ENCODE measurements at places on chromosomes 6 and 20. TPM values are rescaled to one million over a fixed set of nuclear protein-coding genes. Genes with fewer than 3 reads are reported as not detected.

- no peaks in the 10 kb centered on the region for H3K27me3 ChIP-seq
- no peak overlapping the region for H3K4me3 ChIP-seq
- H3K36me3 ChIP-seq = peaks cover 10% of the 10 kb centered on the region
- no peak for DNase-seq
- H3K4me1 ChIP-seq = no peaks in the 10 kb centered on the region
Measured at GRCh38 chr6:17492350-17492749, 99.0 kb downstream of the CAP2 start.

GRCh38 chr6:36120539-36120938 lies 9.8 kb upstream of the MAPK13 start:
- peak overlapping the region; percentile 55 for H3K27ac ChIP-seq
- no peak overlapping the region for H3K4me3 ChIP-seq
- H3K36me3 ChIP-seq = peaks cover 22% of the 10 kb centered on the region

- H3K36me3 ChIP-seq = peaks cover 4% of the 10 kb centered on the region
- no peak overlapping the region for H3K4me3 ChIP-seq
Measured at GRCh38 chr6:16216501-16217155, 21.8 kb upstream of the GMPR start.

GRCh38 chr6:84651583-84651982 lies 112.8 kb downstream of the TBX18 start:
- no peak overlapping the region for H3K4me3 ChIP-seq
- H3K36me3 ChIP-seq = no peaks in the 10 kb centered on the region
- peak overlapping the region; percentile 8 for H3K27ac ChIP-seq
- H3K4me1 ChIP-seq = peaks cover 35% of the 10 kb centered on the region
- no peak for DNase-seq
- no peaks in the 10 kb centered on the region for H3K27me3 ChIP-seq

- H3K36me3 ChIP-seq = no peaks in the 10 kb centered on the region
- H3K27me3 ChIP-seq = peaks cover 29% of the 10 kb centered on the region
- peaks cover 18% of the 10 kb centered on the region for H3K4me1 ChIP-seq
Measured at GRCh38 chr20:51313358-51313827, 229.1 kb downstream of the NFATC2 start.

DNA sequence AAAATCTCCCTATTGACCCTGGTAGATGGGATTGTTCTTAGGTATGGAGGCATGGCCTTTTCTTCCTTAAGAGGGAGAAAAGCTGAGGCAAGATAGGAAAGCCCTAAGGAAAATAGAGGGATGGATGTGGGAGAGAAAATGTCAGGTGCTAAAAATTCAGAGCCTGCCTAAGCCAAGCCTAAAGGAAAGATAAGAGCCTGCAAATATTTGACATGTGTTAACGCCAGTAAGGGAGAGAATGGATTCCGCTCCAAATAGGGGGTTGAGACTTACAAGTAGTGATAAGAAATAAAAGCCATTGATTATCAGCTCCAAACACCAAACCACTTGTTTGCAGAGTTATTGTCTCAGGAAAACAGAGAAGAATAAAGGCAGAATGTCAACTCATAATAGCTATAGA lies 533.6 kb downstream of the PTPRT start:
- H3K36me3 ChIP-seq = no peaks in the 10 kb centered on the region
- H3K4me3 ChIP-seq = no peak overlapping the region
- no peak overlapping the region for H3K27ac ChIP-seq
- no peaks in the 10 kb centered on the region for H3K4me1 ChIP-seq
- peaks cover 22% of the 10 kb centered on the region for H3K27me3 ChIP-seq
- DNase-seq = no peak

- no peak for DNase-seq
- no peaks in the 10 kb centered on the region for H3K27me3 ChIP-seq
- no peak overlapping the region for H3K4me3 ChIP-seq
- no peaks in the 10 kb centered on the region for H3K36me3 ChIP-seq
Measured at GRCh38 chr6:157541618-157542413, 160.8 kb downstream of the ZDHHC14 start.

DNA sequence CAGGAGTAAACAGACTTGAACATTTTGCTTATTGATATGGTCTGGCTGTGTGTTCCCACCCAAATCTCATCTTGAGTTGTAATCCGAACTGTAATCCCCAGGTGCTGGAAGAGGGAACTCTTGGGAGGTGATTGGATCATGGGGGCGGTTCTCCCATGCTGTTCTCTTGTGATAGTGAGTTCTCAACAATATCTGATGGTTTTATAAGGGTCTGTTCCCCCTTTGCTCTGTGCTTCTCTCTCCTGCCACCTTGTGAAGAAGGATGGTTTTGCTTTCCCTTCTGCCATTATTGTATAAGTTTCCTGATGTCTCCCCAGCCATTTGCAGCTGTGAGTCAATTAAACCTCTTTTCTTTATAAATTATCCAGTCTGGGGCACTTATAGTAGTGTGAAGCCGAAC lies 40.0 kb downstream of the MYLIP start:
- no peaks in the 10 kb centered on the region for H3K36me3 ChIP-seq
- H3K4me1 ChIP-seq = no peaks in the 10 kb centered on the region
- no peak overlapping the region for H3K4me3 ChIP-seq

DNA sequence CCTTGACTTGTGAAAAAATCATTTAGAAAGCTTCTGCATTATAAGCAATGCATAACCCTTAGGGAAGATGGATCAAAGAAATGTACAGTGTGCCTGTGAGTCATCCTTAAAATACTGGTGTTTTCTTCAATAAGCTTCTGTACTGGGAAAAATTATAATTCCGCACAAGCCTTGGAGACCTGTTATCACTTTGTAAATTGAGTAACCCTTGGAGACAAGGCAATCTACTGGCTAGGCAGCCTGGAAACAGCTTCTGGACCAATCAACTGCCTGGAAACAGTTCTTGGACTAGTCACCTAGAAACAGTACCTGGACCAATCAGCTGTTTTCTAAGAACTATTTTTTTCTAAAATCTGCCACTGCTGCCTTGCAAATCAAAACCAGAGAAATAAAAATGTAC lies 25.8 kb upstream of the RNGTT start:
- H3K4me3 ChIP-seq = no peak overlapping the region
- no peak for DNase-seq

GRCh38 chr6:79246891-79247290 lies 12.4 kb upstream of the HMGN3 start:
- no peaks in the 10 kb centered on the region for H3K27me3 ChIP-seq
- no peak for DNase-seq
- no peaks in the 10 kb centered on the region for H3K4me1 ChIP-seq

DNA sequence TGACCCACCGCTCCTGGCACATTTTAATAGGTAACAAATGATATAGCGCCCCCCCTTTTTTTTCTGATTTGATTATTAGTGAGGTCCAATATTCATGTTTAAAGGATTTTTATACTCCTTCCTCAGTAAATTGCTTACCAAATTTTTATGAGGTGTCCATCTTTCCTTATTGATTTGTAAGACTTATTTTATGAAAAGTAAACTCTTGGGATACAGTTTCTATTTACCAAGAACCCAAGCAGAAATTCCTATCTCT lies 25.1 kb downstream of the TRIM27 start:
- peaks cover 78% of the 10 kb centered on the region for H3K36me3 ChIP-seq
- DNase-seq = no peak
- peak overlapping the region; percentile 65 for H3K4me3 ChIP-seq
- H3K27me3 ChIP-seq = no peaks in the 10 kb centered on the region
- H3K4me1 ChIP-seq = no peaks in the 10 kb centered on the region
- peak overlapping the region; percentile 47 for H3K27ac ChIP-seq

DNA sequence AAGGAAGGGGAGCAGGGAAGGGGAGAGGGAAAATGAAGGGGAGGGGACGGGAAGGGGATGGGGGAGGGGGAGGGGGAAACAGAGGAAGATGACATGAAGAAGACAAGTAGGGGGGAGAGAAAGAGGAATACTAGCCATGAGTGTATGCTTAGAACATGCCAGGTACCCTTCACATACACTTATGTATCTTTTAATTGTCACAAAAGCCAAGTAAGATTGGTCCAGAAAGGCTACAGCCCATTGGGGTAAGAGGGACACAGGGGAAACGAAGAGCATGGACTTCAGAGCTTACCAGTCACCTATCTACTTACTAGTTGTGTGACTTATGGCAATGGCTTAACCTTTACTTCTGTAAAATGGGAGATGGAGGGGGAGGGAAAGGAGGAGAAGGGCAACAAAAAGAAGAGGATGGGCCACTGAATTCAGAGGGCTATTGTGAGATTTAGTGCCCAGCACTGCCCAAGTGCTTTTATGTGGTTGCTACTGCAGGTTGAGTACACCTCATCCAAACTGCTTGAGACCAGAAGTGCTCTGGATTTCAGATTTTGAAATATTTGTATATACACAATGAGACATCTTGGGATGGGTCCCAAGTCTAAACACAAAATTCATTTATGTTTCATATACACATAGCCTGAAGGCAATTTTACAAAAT lies 90.3 kb downstream of the ARHGAP18 start:
- DNase-seq = no peak
- no peak overlapping the region for H3K4me3 ChIP-seq
- H3K27me3 ChIP-seq = no peaks in the 10 kb centered on the region
- H3K36me3 ChIP-seq = peaks cover 46% of the 10 kb centered on the region
- H3K27ac ChIP-seq = no peak overlapping the region

- H3K27me3 ChIP-seq = no peaks in the 10 kb centered on the region
- DNase-seq = no peak
- peaks cover 50% of the 10 kb centered on the region for H3K4me1 ChIP-seq
- peak overlapping the region; percentile 40 for H3K4me3 ChIP-seq
Measured at GRCh38 chr6:138226700-138227315, 8.5 kb upstream of the PBOV1 start.

GRCh38 chr6:132118144-132118543 lies 167.0 kb upstream of the CCN2 start:
- H3K27me3 ChIP-seq = no peaks in the 10 kb centered on the region
- peaks cover 8% of the 10 kb centered on the region for H3K4me1 ChIP-seq
- no peak overlapping the region for H3K4me3 ChIP-seq
- DNase-seq = no peak
- H3K36me3 ChIP-seq = no peaks in the 10 kb centered on the region
- H3K27ac ChIP-seq = no peak overlapping the region

- no peak for DNase-seq
- H3K27me3 ChIP-seq = peaks cover 100% of the 10 kb centered on the region
- H3K4me1 ChIP-seq = peaks cover 11% of the 10 kb centered on the region
- H3K4me3 ChIP-seq = no peak overlapping the region
Measured at GRCh38 chr20:63041776-63042175, 35.0 kb upstream of the BHLHE23 start.

GRCh38 chr6:89313006-89313405 lies 2.1 kb downstream of the GABRR2 start:
- no peak overlapping the region for H3K27ac ChIP-seq
- H3K4me1 ChIP-seq = peaks cover 28% of the 10 kb centered on the region
- H3K4me3 ChIP-seq = no peak overlapping the region
- no peak for DNase-seq
- no peaks in the 10 kb centered on the region for H3K27me3 ChIP-seq

DNA sequence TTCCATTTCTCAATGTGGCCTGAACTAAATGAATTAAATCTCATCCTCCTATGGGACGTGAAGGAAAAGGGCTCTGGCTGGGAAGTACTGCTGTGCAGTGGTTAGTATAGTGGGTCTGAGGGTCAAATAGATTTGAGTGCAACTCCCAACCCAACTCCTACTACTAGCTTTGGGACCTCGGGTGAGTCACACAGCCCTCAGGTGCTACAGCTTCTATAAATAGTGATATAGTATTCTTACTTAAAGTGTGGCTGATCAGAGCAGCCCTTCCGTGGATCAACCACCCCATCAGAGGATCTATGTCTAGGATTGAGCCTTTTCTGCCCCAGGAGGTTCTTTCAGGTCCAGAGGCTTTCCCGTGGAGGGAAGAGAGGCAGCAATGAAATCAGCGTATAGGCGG lies 904 bp upstream of the UST start:
- H3K4me1 ChIP-seq = peaks cover 39% of the 10 kb centered on the region
- peaks cover 16% of the 10 kb centered on the region for H3K27me3 ChIP-seq
- no peak for DNase-seq
- peak overlapping the region; percentile 71 for H3K27ac ChIP-seq
- peak overlapping the region; percentile 90 for H3K4me3 ChIP-seq
- H3K36me3 ChIP-seq = peaks cover 16% of the 10 kb centered on the region

GRCh38 chr6:36187446-36187845 lies 9.1 kb upstream of the BRPF3 start:
- no peak overlapping the region for H3K4me3 ChIP-seq
- no peaks in the 10 kb centered on the region for H3K36me3 ChIP-seq
- no peak for DNase-seq
- peaks cover 8% of the 10 kb centered on the region for H3K4me1 ChIP-seq
- no peaks in the 10 kb centered on the region for H3K27me3 ChIP-seq
- H3K27ac ChIP-seq = no peak overlapping the region

The WFDC5 gene
- not detected for total RNA-seq

The ZGPAT gene
- total RNA-seq = 48.4 TPM

The APOBEC2 gene
- total RNA-seq = not detected

The PLA2G7 gene
- total RNA-seq = 2.1 TPM

The TNFAIP3 gene
- total RNA-seq = 22.6 TPM

The PACSIN1 gene
- 0.69 TPM for total RNA-seq

The PI3 gene
- total RNA-seq = 52.0 TPM

Data from Calu3 (cell line).